CD8-positive, alpha-beta memory T cell (primary cell): ENCODE measurements at places on chromosomes 2 and 18. TPM values are rescaled to one million over a fixed set of nuclear protein-coding genes. Genes with fewer than 3 reads are reported as not detected.

DNA sequence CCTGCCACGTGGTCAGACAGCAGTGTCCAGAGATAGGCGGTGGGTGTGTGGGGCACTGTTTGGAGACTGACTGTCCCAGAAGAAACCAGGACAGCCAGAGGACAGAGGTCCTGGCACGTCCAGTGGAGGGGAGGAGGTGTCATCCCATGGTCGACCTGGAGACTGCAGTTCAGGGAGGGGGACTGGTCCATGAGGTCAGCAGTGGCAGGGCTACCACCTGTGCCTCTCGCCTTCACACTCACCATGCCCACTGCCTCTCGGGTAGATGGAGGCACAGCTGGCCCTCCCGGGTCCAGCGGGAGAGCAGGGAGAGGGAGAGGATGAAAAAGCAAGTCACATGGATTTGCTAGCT is 53.9 kb downstream of the INHBB start:
- no peaks in the 10 kb centered on the region for H3K4me1 ChIP-seq
- no peaks in the 10 kb centered on the region for H3K27me3 ChIP-seq
- H3K27ac ChIP-seq = no peak overlapping the region
- no peak for DNase-seq

- peaks cover 85% of the 10 kb centered on the region for H3K4me1 ChIP-seq
- H3K4me3 ChIP-seq = no peak overlapping the region
- H3K36me3 ChIP-seq = peaks cover 61% of the 10 kb centered on the region
- H3K27me3 ChIP-seq = no peaks in the 10 kb centered on the region
- H3K27ac ChIP-seq = no peak overlapping the region
Observed at GRCh38 chr2:216113572-216113971, 4.4 kb downstream of the XRCC5 start.

- no peaks in the 10 kb centered on the region for H3K36me3 ChIP-seq
- no peak overlapping the region for H3K27ac ChIP-seq
- DNase-seq = no peak
- H3K4me1 ChIP-seq = no peaks in the 10 kb centered on the region
Observed at GRCh38 chr18:3305933-3306332, 44.0 kb downstream of the MYL12B start.

Gene DCC
- not detected for total RNA-seq

Gene ABCB11
- total RNA-seq = not detected
